AG10803 (cell line): ENCODE measurements at places on chromosomes 1 and 21.

- peak; percentile 97 for DNase-seq
These were observed 60.5 kb upstream of the CR2 start for GRCh38 chr1:207393610-207394009.

- no peak for DNase-seq
These were observed 39.2 kb downstream of the RUNX3 start for GRCh38 chr1:24890887-24891286.

DNA sequence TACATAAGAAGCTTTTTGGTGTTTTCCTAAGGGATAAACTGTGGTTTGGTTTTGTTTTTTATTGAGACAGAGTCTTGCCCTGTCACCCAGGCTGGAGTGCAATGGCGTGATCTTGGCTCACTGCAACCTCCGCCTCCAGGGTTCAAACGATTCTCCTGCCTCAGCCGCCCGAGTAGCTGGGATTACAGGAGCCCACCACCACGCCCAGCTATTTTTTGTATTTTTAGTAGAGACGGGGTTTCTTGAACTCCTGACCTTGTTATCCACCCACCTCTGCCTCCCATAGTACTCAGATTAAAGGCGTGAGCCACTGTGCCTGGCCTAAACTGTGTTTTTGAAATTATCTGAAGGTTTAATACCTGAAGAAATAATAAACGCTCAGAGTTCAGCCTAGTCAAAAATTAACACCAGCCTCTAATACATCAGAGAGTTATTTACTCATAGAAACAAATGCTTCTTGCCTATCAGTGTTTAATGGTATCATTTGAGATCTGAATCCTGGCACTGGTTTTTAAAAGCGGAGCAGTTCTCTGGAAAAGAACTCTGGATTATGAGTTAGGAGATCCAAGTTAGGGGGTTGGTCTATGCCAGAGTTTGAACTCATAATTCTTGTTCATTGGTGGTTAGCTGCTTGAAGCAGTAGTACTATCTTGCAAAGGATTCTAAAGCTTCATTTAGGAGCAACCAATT lies 28.7 kb downstream of the ARID4B start:
- no peak for DNase-seq

DNA sequence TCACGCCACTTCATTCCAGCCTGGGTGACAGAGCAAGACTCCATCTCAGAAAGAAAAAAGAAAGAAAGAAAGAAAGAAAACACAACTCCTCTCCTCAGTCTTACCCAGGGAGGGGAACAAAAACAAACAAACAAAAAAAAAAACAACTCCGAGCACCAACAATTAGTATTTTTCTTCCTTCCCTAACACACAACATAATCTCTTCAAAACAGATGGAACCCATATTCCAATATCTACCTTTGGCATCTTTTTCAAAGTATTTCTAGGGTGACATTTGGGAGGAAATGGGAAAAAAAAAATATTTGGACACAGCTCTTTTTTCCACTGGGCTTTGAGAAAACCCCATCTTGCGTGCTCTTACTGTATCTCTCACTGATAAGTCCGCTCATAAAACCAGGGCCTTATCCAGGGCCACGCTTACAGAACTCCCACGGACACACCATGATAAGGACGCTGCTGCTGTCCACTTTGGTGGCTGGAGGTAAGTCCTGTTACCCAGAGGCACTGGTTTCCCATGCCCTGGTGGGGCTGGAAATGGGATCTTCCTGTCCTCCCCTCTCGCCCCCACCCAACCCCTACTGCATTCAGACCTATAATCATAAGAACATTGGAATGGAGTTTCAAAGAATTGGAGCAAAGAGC lies at the start of gene CELA2A:
CELA2A (plus strand) TSS at position 420 of the 642 bp plus-strand sequence; CDS start at position 442, 22 bp downstream.
- no peak for DNase-seq

GRCh38 chr1:41711581-41711980 lies 207.1 kb downstream of the HIVEP3 start:
- no peak for DNase-seq

GRCh38 chr1:38084113-38084512 lies 37.5 kb upstream of the POU3F1 start:
- DNase-seq, result no peak

DNA sequence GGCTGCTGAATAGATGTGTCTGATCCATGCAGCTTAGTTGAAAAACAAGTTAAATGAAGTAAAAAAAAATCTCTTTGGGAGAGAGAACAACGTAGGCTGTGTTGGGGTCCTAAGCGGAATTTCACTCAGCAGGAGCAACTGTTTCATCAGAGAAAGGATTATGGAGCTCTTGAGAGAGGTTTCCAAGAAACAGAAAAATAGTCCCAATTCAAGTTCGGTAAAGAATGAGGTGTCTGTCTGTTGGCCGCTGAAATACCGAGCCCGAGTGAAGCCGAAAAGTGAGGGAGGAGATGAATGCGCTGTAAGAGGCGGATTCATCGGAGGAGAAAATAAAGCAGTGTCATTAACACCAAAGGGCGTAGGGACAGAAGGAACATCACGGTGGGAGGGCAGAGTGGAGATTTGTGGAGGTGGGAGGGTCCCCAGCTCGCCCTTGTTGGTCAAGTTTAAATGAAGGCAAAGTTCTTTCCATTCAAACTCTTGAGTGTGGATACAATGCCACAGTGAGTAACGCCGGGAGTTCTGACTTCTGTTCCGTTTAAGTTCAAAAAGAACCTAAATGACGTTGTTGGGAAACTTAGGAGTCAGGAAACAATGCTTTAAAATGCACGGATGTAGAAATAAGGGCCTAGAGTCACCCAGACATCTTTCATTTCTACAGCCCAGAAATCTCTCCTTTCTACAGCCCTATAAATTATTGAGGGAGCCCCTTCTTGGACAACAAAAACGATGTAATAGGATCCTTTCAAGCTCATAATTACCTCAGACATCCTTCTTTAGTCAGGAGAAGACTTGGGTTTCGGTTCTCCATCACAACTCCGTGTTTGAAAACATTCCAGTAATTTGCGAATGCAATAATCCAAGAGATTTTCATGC lies 15.6 kb upstream of the SLC45A1 start:
- no peak for DNase-seq

GRCh38 chr1:208990456-208990855 lies 593.1 kb upstream of the CAMK1G start:
- DNase-seq, result peak; percentile 4

GRCh38 chr1:153921080-153921802 lies 1.5 kb downstream of the GATAD2B start:
- DNase-seq, result no peak

- DNase-seq, result no peak
These were observed 28.9 kb downstream of the FAF1 start for GRCh38 chr1:50930965-50931737.

GRCh38 chr1:152044386-152044785 lies 7.6 kb upstream of the S100A11 start:
- DNase-seq, result peak; percentile 32

DNA sequence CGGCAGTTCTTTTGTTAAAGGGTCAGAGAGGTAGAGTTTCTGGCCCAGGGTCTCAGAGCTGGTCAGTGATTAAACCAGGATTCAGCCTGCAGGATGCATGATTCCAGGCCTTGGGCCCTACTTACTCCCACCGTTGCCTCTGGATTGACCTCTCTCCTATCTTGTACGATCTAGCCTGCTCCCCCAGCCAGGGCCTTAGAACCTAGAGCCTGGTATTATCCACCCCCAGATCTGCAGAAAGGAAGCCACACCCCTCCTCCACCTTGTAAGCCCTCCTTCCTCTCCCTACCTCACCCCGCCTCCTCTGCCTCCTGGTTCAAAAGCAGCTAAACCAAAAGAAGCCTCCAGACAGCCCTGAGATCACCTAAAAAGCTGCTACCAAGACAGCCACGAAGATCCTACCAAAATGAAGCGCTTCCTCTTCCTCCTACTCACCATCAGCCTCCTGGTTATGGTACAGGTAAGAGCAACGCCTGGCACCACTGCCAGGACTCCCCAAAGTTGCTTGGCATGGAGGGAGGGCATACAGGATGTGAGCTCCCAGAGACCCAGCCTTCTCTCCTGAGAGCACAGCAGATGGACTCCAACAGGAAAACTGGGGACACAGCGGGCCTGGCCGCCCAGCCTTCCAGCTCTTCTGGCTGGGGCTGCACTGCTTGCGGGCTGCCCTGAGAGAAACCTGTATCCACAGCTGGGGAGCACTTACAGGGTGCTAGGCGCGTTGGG lies at the start of gene CD52:
CD52 (plus strand) TSS at position 347 of the 726 bp plus-strand sequence; CDS start at position 407, 60 bp downstream.
- DNase-seq, result no peak

DNA sequence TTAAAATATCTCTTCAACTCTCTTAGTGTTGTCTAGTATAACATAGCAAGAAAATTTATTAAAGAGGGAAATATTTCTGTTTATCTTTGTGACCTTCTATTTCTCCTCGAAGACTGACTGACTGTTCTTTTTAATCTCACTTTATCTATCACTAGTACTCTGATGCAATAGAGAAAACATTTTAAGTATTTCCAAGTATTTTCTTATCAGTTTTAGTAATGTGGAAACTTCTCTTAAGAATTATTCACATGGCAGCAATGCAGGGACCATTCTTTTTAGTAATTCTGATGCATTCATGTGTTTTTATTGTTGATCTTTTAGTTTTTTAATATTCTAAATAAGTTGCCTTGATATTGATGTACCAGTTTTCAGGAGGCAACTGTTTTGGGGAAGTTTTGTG lies 115.7 kb downstream of the NEK7 start:
- DNase-seq, result no peak

GRCh38 chr1:110472546-110472945 lies 21.6 kb downstream of the PROK1 start:
- DNase-seq, result no peak
